Bronchial epithelial cell (primary cell): ENCODE measurements at places on chromosomes 7 and 10. TPM values are rescaled to one million over a fixed set of nuclear protein-coding genes. Genes with fewer than 3 reads are reported as not detected.
A peak's percentile ranks its signal among the peaks of the same experiment; 100 is the strongest.

The C10orf62 gene
- under 0.01 TPM in 1 of 2 replicates, not detected in the other for total RNA-seq

DNA sequence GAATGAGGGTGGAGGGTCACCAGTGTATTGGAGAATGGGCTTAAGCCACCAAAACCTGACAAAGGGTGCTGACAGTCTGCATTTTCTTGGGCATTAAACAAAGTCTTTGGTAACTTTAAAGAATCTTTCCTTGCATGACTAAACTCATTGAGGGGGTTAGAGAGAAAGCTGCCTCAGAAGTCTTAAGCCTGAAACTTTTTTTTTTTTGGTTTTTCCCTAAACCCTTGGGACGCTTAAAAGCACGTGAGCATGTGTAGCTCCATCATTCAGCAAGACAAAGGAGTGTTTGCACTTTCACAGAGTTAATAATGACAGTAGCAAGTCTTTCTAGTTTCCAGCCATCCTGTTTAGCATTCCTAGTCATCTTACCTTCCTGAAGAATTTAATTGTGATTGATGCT lies 110.7 kb downstream of the LRMDA start:
- no peak for DNase-seq

The CPN1 gene
- total RNA-seq: not detected in 2 replicates

The PGAM2 gene
- 0.53 and 0.90 TPM in 2 replicates for total RNA-seq

The RNLS gene
- 6.7 and 8.7 TPM in 2 replicates for total RNA-seq

The TAF3 gene
- total RNA-seq: 1.3 and 1.4 TPM in 2 replicates

- peak; percentile 93 for DNase-seq
Observed at GRCh38 chr10:3464760-3465405, 292.3 kb upstream of the PITRM1 start.

The SLC18A2 gene
- not detected in 2 replicates for total RNA-seq

GRCh38 chr7:24301703-24302102 lies 17.7 kb downstream of the NPY start:
- DNase-seq: no peak

- no peak for DNase-seq
Observed at GRCh38 chr7:12884856-12885440, 197.5 kb downstream of the ARL4A start.

The C7orf57 gene
- 0.53 and 2.4 TPM in 2 replicates for total RNA-seq

- DNase-seq: peak; percentile 51
Observed at GRCh38 chr10:88271761-88272543, 311.2 kb downstream of the RNLS start.

The DRGX gene
- not detected in 2 replicates for total RNA-seq

The ATOH7 gene
- under 0.01 TPM in 1 of 2 replicates, not detected in the other for total RNA-seq

GRCh38 chr10:72105710-72106109 lies 17.4 kb upstream of the SPOCK2 start:
- no peak for DNase-seq

DNA sequence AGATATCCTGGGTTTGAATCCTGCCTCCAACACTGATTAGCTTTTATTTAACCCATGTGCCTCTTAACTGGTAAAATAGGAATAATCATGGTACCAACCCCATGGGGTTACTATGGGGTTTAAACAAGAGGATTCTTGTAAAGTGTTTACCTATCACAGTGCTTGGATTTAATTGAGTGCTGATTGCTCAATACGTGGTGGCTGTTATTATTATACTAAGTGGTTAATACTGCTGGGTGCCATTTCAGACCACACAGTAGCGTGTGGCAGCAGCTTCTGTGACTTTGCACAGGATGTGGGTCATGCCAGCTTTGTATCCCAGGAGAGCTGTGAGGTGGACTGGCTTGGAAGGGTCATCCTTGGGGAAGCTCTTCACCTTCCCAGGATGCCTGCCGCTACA lies 177.2 kb downstream of the SEC23IP start:
- no peak for DNase-seq

DNA sequence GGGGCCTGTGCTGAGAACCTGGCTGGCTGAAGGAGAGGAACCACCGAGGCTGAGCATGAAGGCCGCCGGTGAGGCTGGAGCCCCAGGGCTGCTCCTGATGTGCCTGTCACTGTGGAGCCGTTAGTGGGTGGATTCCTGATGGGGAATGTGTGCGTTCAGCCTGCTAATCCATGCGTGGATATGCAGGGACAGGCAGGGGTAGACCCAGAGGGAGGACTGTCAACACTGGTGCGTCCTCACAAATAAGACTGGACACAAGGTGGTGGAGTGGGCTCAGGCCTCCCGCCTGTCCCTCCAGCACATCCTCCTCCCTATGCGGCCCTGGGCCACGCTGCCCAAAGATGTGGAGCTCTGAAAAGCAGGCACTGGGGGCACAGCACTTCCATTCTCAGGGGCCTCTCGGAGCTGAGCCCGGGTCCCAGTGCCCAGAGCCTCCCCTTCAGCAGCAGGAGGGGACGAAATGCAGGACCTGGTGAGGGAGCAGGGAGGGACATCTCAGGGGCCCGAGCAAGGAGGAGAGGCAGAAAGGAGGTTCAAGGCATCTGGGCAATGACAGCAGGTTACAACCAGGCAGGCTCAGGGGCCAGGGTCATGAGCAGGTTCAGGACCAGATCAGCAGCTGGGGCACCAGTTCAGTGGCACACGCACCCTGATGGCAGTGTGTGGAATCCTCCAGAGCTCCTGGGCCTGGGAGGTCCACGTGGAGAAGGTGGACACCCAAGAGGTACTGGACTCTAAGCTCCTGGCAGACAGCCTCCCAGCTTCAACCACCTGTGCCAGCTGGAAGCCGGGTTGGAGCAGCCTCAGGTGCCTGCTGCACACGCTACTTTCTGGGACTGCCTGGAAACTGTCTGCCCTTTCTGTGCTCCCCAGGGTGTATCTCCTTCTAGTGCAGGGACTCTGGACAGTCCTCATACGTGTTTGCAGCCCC lies 33.5 kb upstream of the ANTXRL start:
- no peak for DNase-seq

- DNase-seq: no peak
Observed at GRCh38 chr10:89086801-89087521, 96.4 kb downstream of the FAS start.

The TDRD1 gene
- total RNA-seq: 1.8 and 2.1 TPM in 2 replicates

GRCh38 chr7:117134889-117135552 lies 181.7 kb downstream of the ST7 start:
- no peak for DNase-seq

DNA sequence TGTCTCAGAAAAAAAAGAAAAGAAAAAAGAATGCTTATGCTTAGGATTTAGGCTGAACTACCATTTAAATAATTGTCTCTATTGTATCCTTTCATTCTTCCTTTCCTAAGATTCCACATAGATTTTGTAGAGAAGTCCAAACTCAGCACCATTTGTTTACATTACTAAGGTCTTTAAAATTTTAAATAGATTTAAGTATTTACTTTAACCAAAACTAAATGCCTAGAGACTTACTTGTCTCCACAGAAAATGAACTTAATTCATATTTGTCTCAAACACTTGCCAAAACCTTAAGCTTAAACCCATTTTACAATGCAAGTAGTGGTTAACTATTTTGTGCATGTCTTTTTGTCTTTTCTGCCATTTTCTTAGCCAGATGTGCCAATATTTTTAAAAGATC lies 54.1 kb upstream of the ABI1 start:
- no peak for DNase-seq

GRCh38 chr10:89304925-89305324 lies 3.1 kb downstream of the IFIT2 start:
- no peak for DNase-seq

The SCRN1 gene
- 33.5 and 35.5 TPM in 2 replicates for total RNA-seq

The MBLAC1 gene
- total RNA-seq: 1.2 and 1.6 TPM in 2 replicates

The A1CF gene
- total RNA-seq: not detected in 2 replicates

DNA sequence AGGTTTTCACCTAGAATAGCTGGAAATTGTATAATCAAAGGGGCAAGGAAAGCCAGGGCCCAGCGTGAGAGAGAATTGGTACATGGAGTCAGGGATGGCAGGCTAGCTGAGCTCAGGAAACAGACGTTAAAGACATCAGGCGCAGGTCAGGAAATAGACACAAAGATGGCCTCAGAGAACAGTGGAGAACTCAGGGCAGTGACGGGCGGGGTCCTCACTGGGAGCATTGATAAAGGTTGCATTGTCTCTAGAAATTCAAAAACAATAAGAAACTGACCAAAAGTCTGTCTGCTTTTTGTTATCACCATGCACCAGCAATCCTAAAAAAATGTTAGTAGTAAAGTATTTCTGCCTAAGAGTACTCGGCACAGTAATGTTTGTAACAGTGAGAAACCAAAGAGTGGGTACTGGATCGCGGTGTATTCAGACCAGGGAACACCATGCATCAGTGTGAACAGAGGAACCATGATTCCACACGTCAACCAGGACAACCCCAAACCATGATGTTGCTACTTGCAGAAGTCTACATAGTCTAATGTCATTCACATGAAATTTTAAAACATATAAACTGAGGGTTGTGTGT lies 81.9 kb upstream of the AUTS2 start:
- DNase-seq: no peak

The INSYN2A gene
- under 0.01 TPM in 1 of 2 replicates, not detected in the other for total RNA-seq

The PNLIPRP1 gene
- not detected in 2 replicates for total RNA-seq

GRCh38 chr7:31549611-31550010 lies 35.7 kb downstream of the ITPRID1 start:
- peak; percentile 66 for DNase-seq
